Uterus (tissue), 4 donors: ENCODE measurements at places on chromosomes 3 and 15. TPM values are rescaled to one million over a fixed set of nuclear protein-coding genes. Genes with fewer than 3 reads are reported as not detected.

DNA sequence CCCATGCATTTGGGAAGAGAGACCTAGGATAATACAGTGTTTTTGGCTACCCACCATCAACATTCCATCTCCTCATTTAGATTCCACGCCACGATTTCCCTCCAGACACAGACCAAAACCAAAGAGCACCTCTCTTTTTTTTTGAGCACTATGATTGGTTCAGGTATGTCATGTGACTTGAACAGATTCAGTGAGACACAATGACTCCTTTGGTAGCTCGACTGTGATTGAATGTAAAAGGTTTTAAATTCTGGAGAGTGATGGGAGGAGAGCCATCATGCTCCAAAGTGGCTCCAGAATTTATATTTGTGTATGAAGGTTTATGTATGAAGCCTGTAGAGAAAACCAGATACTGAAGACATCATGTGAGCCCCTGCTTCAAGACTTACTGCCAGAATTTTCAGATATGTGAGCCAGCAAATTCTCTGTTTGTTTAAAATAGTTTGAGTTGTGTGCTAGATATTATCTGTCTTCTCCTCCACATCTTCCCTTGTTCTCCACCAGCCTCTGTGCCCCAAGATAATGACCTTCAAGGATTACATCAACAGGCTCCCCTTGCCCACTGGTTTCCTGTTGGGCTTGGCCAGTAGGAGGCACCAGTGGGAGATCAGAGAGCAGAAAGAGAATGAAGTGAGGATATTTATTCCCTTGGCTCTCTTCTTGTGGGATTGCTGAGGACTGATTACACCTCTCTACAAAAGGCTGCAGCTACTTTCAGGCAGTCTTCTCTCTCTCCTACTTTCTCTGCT is 12.5 kb downstream of the MYD88 start:
- no peaks in the 10 kb centered on the region for H3K4me1 ChIP-seq
- no peaks in the 10 kb centered on the region for H3K36me3 ChIP-seq
- DNase-seq: no peak
- no peak overlapping the region for H3K27ac ChIP-seq

- H3K36me3 ChIP-seq: no peaks in the 10 kb centered on the region
- H3K4me1 ChIP-seq: no peaks in the 10 kb centered on the region
- DNase-seq: no peak
- H3K4me3 ChIP-seq: no peak overlapping the region
- H3K27ac ChIP-seq: no peak overlapping the region
Measured at GRCh38 chr15:92499731-92500530, 106.2 kb downstream of the ST8SIA2 start.

DNA sequence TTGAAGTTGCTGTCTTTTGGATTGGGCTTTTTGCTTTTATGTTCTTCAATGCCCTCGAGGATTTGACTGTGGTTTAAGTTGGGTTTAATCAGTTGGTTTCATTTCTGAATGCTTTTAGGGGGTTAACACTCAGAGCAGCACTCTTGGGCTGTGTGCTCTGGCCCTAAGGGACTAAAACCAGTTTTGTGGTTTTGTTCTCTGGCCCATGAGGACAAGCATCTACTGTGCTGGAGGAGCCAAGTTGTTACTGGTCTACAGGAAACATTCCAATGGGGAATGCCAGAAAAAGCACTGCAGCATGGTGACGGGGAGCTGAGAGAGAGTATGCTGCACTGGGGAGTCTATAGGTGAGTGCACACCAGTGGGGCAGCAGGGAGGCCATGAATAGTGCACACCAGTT is 596.9 kb downstream of the ZBBX start:
- H3K4me3 ChIP-seq: no peak overlapping the region
- H3K36me3 ChIP-seq: no peaks in the 10 kb centered on the region
- no peaks in the 10 kb centered on the region for H3K27me3 ChIP-seq
- H3K27ac ChIP-seq: no peak overlapping the region

SERINC4 gene
- total RNA-seq: 0.49 TPM

- no peaks in the 10 kb centered on the region for H3K36me3 ChIP-seq
- no peak for DNase-seq
- H3K4me1 ChIP-seq: no peaks in the 10 kb centered on the region
Measured at GRCh38 chr15:39629371-39629770, 48.5 kb downstream of the THBS1 start.

DNA sequence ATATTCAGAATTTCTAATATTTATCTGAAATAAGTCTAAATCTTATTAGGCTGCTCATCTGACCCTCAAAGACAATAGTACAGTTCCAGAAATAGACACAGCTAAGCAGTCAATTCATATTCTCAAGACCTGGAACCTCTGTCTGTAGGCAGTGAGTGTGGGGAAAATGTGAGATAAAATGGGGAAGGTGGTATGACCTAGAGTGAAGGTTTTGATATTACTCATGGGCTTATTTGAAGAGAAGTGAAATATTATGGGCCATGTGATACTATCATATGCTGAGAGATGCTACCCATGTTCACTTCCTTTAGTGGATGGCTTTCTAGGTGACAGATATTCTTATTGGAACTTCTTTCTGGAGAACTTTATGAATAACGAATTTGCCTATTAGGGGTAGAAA is 33.5 kb downstream of the TGFBR2 start:
- no peak for DNase-seq
- no peaks in the 10 kb centered on the region for H3K36me3 ChIP-seq
- H3K27me3 ChIP-seq: no peaks in the 10 kb centered on the region
- H3K4me1 ChIP-seq: peaks cover 12% of the 10 kb centered on the region
- H3K27ac ChIP-seq: no peak overlapping the region

GP5 gene
- 0.41 TPM for total RNA-seq

SKOR1 gene
- not detected for total RNA-seq

- no peak for DNase-seq
- H3K36me3 ChIP-seq: no peaks in the 10 kb centered on the region
- no peaks in the 10 kb centered on the region for H3K27me3 ChIP-seq
Measured at GRCh38 chr3:143496191-143496590, 352.1 kb downstream of the SLC9A9 start.

GRCh38 chr15:94582368-94582767 is 351.0 kb downstream of the MCTP2 start:
- H3K4me3 ChIP-seq: no peak overlapping the region
- no peaks in the 10 kb centered on the region for H3K36me3 ChIP-seq
- H3K27ac ChIP-seq: no peak overlapping the region
- no peaks in the 10 kb centered on the region for H3K4me1 ChIP-seq
- no peak for DNase-seq

GRCh38 chr3:172317984-172318383 is 130.3 kb downstream of the GHSR start:
- H3K27me3 ChIP-seq: no peaks in the 10 kb centered on the region
- no peak overlapping the region for H3K4me3 ChIP-seq
- H3K4me1 ChIP-seq: peaks cover 20% of the 10 kb centered on the region
- no peaks in the 10 kb centered on the region for H3K36me3 ChIP-seq

ANKRD34C gene
- not detected for total RNA-seq

GRCh38 chr3:167160781-167161180 is 219.3 kb downstream of the ZBBX start:
- no peak overlapping the region for H3K4me3 ChIP-seq
- DNase-seq: no peak
- H3K4me1 ChIP-seq: no peaks in the 10 kb centered on the region

DNA sequence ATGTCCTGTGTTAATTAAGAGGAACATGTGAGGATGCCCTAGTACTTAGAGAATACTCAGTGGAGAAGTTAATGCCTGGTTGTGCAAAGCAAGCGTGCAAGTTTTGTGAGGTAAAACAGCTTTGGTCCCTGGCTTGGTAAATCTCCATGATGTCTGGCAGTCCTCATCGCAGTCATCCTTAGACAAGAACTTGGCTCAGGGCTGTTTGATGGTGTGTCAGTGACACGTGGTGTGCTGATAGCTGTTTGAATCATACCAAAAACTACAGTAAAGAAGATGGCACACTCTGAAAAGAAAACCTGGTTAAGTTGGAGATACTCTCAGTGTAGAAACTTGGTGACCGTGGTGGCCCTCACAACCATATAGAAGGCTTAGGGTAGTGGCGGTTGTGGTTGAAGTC is 361.7 kb downstream of the FEZF2 start:
- no peaks in the 10 kb centered on the region for H3K27me3 ChIP-seq
- H3K4me3 ChIP-seq: no peak overlapping the region
- no peak overlapping the region for H3K27ac ChIP-seq
- DNase-seq: no peak
- H3K4me1 ChIP-seq: no peaks in the 10 kb centered on the region
- H3K36me3 ChIP-seq: no peaks in the 10 kb centered on the region
